Right cardiac atrium (tissue), 5 donors: ENCODE measurements at places on chromosomes 6 and 20. TPM values are rescaled to one million over a fixed set of nuclear protein-coding genes. Genes with fewer than 3 reads are reported as not detected.

The DEFB124 gene
- total RNA-seq, result not detected

The LY6G6F gene
- total RNA-seq, result not detected

The DBNDD2 gene
- 163 TPM for total RNA-seq

The CDS2 gene
- total RNA-seq, result 79.4 TPM

The NFATC2 gene
- total RNA-seq, result 8.3 TPM

The HUS1B gene
- 0.31 TPM for total RNA-seq

The GTSF1L gene
- total RNA-seq, result not detected

The HS3ST5 gene
- not detected for total RNA-seq

The CST2 gene
- total RNA-seq, result not detected

The SLC22A16 gene
- not detected for total RNA-seq

The BPIFB4 gene
- total RNA-seq, result not detected

The GDAP1L1 gene
- 2.8 TPM for total RNA-seq

The ADGRB3 gene
- 2.6 TPM for total RNA-seq

The SMOC2 gene
- 10.9 TPM for total RNA-seq

The PDYN gene
- total RNA-seq, result not detected

The HSPA1B gene
- total RNA-seq, result 299 TPM

The FGD2 gene
- 14.0 TPM for total RNA-seq

The UST gene
- 5.2 TPM for total RNA-seq

The RUNX2 gene
- total RNA-seq, result 0.39 TPM
